ENCODE measurements at places on chromosomes 13 and 19.

- no peak for DNase-seq
Observed at GRCh38 chr13:102907016-102907756, 61.4 kb downstream of the ERCC5 start.

GRCh38 chr13:75691183-75691582, 55.1 kb downstream of the LMO7 start:
- DNase-seq: no peak

DNA sequence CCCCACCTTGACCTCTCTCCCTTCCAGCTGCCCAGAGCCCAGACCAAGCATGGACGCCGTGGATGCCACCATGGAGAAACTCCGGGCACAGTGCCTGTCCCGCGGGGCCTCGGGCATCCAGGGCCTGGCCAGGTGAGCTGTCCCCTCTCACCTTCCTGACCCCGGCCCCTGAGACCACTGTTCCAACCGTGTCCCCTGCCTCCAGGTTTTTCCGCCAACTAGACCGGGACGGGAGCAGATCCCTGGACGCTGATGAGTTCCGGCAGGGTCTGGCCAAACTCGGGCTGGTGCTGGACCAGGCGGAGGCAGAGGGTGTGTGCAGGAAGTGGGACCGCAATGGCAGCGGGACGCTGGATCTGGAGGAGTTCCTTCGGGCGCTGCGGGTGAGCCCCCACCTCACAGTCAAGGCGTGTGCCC, 312 bp downstream of the CAPS start:
- DNase-seq: no peak

DNA sequence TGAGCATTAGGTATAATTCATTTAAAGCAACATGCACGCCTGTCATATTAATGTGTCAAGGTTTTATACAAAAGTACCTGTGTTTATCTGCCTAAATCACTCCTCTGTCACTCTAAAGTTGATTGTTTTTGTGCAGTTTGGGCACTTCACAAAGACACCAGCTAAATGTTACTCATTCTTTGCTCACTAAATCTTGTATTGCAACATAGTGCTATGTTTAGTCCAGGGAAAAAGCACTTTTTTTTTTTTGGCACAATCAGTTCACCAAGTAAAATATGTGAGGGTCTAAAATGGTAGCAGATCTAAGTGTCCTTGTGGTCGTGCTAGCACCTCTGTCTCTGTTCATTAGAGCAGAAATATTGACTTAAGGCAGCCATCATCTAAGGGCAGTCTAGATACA, 2526.7 kb upstream of the PCDH20 start:
- no peak for DNase-seq

DNA sequence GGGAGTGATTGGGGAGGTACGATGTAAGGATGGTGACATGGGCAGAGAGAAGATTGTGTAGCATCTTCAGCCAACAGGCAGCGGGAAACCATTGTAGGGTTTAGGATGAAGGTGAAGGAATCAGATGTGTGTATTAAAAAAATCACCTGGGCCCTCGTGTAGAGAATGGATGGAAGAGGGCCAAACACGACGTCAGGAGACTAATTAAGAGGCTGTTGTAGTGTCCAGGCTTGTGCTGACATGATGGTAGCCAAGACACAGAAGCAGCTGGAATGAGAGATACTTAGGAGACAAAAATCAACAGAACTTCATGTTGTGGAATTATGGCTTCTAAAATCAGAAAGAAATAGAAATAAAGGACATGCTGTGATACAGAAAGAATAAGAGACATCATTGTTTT, 41.2 kb upstream of the ARGLU1 start:
- no peak for DNase-seq

- no peak for DNase-seq
Observed at GRCh38 chr13:50033725-50034124, 18.5 kb downstream of the KCNRG start.

GRCh38 chr19:12052497-12053169, at the start of gene ZNF878:
ZNF878 (minus strand) TSS chr19:12052961; CDS start chr19:12052801, 160 bp downstream.
- DNase-seq: peak; percentile 93

DNA sequence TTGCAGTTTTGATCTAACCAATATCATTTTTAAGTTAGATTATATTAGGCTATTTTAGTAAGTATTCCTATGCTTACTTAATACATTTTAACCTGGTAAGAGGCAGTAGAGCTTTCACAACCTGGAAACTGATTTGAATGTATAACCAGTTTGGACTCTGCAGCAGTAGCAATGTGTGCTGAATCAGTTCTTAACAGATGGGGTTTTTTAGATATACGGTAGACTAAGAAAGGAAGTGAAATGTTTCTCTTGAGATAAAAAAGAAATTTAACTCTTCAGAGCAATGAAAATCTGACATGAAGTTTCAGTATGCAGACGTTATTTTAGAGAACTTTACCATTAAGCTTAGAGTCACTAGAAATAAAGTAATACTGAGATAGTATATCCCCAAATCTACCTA, 2.7 kb downstream of the NBEA start:
- DNase-seq: no peak

DNA sequence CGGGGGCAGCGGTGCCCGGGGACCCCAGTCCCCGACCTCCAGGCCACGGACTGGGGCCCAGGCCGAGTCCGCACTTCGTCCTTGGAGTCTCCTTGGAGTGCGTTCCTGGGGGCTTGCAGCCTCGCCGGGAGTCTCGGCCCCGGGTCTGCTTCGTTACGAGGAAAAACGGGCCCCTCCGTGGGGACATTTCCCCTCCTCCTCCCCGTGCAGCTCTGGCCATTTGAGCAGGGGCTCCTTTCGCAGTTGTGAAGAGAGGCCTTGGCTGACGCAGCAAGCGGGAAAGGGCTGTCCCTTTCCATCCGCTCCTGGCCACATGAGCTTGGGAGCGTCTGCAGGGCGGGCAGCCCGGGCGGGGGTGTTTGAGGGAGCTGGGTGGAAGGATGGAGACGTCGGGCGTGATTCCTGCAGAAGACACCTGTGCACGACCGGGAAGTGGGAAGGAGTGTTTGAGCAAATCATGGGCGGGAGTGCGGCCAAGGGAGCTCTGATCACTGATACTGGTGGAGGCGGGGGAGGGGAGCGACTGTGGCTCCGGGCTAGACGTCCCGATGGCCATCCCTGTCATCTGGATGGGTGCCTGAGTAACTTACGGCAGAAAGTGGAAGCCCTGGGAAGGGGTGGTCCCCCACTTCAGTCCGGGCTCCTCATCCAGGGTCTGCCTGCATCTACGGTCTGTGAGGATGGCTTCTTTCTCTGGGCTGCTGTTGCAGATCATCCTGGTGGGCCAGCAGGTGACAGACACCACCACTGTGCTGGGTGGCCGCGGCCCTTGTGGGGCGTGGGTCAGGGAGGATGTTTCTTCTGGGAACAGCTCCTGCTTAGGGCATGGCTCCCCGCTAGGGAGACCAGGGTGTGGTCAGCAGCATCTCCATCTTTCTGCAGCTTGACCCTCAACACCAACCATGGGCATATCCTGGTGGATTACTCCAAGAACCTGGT, 736 bp downstream of the GPI start:
- no peak for DNase-seq

DNA sequence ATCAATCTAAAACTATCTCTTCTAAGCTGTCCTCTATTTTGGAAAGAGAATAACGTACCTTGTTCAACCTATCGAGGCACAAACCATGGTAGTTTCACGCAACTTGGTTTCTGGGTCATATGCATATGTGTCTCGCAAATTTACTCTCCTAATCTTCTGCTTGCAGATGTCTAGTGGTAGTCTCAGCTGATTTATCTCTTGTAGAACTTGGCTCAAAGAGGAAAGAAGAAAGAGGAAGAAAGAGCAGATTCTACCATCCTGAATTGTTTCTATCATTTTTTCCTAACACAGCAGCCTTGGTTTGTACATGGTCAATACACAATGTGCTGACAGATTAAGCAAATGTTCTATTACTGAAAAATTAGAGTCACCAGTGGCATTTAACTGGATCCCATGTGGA, 282.3 kb downstream of the SPRY2 start:
- DNase-seq: no peak

DNA sequence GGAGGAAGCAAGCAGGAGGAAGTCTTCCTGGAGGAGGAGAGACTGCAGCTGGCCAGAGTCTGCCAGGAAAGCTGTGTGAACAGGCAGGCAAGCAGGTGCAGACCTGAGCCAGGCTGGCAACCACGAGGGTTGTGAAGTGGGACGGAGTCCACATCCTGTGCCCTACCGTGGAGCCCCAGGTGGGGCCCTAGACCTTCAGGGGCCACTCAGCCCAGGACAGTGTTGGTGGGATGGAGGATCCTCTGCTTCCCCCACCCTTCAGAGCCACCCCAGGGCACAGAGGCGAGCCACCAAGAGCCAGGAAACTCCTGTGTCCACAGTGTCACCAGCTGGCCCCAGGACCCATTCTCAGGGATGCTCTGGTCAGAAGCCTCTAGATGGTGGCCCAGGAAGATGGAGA, 8.4 kb upstream of the VSTM2B start:
- DNase-seq: no peak

- DNase-seq: no peak
Observed at GRCh38 chr19:19140476-19140875, 2.2 kb upstream of the TMEM161A start.

DNA sequence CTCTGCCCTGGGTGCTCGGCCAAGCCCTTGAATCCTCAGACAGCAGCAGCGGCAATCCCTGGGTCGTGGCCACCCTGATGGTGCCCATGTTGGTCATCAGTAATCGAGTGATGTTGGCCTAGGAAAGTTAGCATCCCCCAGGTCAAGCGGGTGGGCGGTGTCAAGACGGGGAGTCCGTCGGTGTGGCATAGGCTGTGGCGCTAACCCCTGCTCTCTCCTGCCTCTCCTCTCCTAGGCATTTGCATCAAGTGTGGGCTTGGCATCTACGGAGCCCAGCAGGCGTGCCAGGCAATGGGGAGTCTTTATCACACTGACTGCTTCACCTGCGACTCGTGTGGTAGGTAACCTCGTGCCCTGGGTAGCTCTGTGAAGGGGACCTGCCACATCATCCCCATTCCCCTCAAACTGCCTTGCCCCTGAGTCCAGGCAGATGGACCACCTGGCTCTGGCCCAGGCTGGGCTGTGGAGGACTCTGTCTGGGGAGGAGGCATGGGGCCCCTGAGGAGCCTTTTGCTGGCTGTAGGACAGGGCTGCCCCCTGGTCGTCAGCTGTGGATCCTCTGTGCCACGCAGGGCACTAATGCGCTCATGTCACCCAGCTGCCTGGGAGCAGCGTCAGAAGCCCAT, 8.7 kb downstream of the WTIP start:
- no peak for DNase-seq

- DNase-seq: no peak
Observed at GRCh38 chr13:72751220-72751619, 23.5 kb downstream of the BORA start.

- DNase-seq: no peak
Observed at GRCh38 chr19:29815231-29815630, 3.4 kb downstream of the CCNE1 start.

DNA sequence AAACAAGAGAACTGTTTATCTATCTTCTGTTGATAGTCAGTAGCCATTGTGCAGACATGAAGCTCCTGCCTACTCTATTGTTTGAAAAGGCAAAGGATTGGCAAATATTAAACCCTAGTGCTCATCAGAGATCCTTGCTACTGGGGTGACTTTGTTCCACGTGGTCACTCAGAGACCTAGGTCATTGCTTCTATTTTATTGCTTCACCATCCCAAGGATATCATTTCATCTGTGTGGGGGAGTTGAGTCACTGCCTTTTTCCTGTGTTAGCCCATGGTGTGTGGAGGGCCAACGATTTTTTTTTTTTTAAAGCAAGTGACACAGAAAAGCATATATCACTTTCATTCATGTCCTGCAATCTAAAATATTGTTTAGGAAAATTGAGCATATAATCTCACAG, 254.1 kb upstream of the RXFP2 start:
- DNase-seq: no peak

DNA sequence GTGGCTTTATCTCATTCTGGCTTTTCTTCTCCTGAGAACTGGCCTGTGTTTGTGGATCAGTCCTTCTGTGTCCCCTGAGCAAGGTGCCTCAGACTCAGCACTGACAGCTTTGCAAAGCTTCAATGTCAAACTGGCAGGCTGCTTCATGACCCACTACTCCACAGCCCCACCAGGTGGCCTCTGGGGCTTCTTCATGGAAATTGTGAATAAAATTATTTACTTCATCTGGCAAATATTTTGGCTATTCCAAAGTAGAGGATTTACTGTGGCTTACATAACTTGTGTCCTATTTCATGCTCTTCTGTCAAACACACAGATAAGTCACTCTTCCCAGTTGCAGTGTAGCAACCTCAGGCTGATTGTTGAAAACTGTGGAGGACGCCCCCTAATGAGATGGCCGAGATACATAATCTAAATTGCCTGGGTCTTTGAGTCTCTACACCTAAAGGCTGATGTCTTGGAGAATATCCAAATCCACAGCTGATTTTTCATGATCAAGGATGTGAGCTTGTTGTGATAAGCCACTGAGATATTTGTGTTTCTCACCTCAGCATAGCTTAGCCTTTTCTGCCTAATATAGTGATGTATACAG, 721.9 kb upstream of the SLC10A2 start:
- no peak for DNase-seq

DNA sequence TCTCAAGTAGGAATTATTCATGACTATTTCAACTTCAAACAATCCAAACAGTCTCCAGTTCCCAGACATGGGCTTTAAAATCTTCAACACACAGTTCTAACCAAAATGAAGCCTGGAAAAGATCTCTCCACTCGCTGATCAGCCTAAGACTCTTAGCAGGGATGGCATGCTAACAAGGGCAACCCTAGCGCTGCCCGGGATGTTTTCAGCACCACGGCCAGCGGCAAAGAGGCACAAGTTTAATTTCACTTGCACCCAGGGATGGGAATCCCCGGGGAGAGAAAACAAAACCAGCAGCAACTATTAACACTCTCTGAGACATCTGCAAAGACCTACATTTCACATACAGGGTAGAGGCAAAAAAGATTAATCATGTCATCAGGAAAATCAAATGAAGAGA, 43.0 kb downstream of the CACNA1A start:
- DNase-seq: no peak

DNA sequence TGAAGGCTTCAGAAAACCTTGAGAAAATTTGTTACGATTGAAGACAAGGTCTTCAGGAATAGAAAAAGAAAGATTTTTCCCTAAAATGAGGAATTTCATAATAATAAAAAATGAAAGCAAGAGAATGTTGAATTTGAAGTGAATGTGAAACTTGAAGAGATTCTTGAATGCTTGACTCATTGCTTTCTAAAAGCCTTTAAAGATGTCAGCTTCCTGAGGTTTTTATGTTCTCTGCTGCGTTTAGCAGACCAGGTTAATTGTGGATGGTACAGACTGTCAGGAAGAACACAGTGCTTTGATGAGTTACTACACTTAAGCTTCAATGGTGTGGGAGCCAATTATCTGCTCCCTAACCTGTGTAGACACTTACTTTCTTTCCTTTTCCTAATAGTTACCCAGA, 96.3 kb upstream of the FNDC3A start:
- no peak for DNase-seq

GRCh38 chr19:3188627-3189596, 3.2 kb downstream of the NCLN start:
- DNase-seq: no peak
